ENCODE measurements at places on chromosomes 13 and 19.

DNA sequence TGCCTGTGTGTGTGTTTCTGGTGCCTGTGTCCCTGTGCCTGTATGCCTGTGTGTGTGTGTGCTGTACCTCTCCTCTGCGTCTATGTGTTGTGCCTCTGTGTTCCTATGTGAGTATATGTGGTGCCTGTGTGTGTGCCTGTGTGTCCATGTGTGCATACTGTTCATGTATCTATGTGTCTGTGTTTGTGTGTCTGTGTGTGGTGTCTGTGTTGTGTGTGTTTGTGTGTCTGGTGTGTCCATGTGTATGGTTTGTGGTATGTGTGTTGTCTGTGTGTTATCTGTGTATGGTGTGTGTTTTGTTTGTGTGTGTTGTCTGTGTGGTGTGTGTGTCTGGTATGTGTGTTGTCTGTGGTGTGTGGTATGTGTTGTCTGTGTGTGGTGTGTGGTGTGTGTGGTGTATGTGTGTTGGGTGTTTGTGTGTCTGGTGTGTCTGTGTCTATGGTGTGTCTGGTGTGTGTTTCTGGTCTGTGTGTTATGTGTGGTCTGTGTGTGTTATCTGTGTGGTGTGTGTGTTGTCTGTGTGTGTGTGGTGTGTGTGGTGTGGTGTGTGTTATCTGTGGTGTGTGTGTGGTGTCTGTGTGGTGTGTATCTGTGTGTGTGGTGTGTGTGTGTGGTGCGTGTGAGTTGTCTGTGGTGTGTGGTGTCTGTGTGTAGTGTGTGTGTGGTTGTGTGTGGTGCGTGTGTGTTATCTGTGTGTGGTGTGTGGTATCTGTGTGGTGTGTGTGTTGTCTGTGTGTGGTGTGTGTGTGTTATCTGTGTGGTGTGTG is 20.4 kb downstream of the HDGFL2 start:
- DNase-seq, result no peak

DNA sequence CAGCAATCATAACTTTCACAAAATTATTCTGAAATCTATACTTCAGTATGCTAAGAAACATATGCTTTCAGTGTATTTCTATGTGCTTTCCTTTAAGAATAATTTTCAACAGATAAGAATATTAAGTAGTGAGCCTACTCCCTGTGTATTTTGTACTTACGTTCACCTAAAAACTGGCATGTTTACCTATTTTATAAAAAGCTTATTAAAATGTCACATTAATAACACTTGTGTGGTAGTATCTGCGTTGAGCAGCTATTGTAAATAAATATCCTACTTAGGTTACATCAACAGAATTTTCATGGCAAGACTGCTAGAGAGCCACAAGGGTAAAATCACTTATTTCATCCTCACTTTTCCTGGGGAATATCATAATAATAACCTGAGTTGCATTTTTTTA is 113.4 kb upstream of the SLITRK5 start:
- no peak for DNase-seq

DNA sequence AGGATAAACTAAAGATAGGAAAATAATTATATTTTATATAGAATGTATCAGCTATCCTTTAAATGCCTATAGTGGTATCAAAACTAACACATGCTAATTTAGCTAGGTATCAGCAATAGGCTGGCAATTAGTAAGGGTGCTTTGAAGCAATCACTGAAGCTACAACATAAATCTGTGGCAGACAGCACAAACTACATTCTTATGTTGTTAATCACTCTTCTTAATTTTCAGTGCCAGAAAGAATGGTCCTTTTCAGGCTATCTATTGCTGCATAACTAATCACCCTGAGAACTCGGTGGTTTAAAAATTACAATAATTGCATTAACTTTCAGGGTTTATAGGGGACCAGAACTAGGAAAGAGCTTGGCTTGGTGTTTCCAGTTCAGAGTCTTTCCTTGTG is 963.1 kb downstream of the EFNB2 start:
- no peak for DNase-seq

GRCh38 chr13:23796551-23796950 is 92.6 kb downstream of the MIPEP start:
- DNase-seq, result no peak

DNA sequence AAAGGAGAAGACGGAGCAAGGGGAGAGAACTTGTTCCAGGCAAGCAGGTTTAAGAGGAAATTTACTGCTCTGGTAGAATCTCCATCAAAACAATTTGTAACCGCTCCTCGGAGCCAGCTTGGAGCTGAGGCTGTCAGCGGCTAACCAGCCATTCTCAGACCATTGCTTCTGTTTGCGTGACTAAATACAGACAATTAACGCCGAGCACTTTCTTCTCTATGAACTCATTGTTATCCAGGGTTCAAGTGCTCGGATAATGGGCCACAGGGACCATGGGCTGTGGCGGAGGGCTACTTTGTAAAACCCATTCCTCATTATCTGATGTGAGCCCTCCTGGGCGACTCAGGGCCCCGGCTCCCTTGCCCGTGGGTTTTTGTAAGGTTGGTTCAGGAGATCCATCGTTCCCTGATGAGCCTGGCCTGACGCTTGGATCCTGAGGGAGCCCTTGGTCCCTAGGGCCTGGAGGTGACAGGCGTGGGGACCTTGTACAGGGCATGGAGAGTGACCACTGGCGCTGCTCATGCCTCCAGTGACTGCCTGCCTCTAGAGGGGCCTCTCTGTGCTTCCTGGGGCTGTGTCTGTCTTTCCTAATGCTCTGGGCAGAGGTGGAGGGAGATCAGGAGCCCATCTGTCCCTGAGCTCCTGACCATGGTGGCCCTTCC is 61.5 kb upstream of the ZNF536 start:
- no peak for DNase-seq

DNA sequence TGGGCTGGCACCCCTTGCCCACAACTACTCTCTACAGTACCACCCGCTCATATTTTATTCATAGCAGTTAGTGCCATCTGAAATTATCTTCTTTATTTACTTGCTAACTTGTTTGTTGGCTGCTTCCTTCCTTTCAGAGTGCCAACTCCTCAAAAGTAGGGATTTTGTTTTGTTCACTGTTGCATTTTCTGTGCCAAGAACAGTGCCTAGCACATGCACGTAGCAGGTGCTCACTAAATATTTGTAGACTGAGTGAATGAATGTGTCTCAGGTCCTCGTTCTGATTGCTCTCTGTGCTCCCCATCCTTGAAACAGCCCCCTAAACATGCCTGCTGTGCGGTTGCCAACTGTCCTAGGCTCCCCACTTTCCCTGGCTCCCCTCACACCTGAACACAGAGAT is 1.5 kb downstream of the GIPC1 start:
- no peak for DNase-seq

GRCh38 chr19:46863818-46864629 is 3.2 kb downstream of the ARHGAP35 start:
- no peak for DNase-seq

GRCh38 chr19:4568886-4569285 is 9.4 kb upstream of the SEMA6B start:
- DNase-seq, result no peak

GRCh38 chr19:30316560-30317106 is 55.6 kb upstream of the ZNF536 start:
- DNase-seq, result no peak

DNA sequence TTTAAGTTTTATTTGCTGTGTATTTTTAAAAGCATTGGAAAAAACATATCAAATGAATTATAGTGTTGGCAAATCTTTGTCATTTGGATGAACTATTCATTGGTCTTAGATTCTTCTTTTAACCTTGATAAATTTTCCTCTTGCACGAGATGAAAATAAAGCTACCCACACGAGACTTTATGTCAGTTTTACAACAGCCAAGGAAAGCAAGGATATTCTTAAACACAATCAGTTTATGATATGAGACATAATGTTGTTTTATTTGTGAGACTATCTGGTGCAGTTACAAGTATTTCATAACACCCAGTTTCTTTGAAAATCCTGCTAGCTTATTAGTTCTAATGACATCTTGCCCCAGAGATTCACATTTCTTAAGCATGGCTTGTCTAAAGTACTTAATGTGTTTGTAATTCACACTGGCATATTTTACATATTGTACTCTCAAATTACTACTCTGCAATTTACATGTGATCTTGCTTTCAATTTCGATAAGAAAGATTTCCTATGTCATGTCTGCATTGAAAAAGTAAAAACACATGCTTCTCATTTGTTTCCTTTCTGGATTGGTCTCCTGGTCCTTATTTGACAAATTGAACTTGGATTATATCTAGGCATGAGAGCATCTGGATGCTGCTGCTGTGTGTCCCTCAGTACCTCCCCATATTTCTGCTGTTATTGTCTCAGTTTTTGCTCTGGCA is 955.5 kb upstream of the PCDH9 start:
- DNase-seq, result no peak

- no peak for DNase-seq
These were observed 75.5 kb downstream of the SOX1 start for GRCh38 chr13:112142401-112142930.

GRCh38 chr13:106151056-106151699 is 384.3 kb downstream of the EFNB2 start:
- DNase-seq, result no peak

- peak; percentile 86 for DNase-seq
These were observed 31.7 kb downstream of the IER2 start for GRCh38 chr19:13181747-13182388.

- no peak for DNase-seq
These were observed 12.2 kb downstream of the ARGLU1 start for GRCh38 chr13:106555631-106556328.

DNA sequence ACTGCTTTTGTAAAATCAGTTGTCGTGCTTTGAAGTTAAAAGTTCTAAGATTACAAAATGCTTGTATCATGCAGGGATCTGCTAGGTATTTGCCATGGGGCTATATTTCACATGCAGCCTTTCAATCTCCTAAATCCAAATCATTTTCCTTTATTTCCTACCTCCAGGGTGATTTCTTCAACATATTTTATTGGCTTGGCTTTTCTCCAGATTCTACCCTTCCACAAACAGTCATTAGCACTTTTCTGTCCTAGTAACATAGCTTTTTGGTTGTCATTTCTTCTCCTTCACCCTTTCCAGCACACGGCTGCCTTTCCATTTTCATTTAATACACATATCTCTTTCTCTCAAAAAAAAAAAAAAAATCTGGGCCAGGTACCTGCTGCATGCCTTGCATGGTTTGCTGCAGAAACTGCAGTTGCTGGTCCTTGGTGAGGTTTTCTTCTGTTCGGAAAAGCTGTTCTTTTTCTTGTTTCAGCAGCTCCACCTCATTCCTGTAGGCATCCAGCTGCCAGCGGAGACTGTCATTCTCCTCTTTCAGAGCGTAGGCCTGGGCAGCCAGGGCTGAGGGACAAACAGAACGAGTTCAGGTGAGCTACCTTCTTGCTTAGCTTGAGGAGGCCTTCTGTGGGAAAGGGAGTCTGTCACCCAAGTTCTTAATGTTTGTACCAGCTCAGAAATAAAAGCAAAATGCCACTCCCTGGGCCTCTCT is 274.7 kb downstream of the DNAJC15 start:
- DNase-seq, result no peak

DNA sequence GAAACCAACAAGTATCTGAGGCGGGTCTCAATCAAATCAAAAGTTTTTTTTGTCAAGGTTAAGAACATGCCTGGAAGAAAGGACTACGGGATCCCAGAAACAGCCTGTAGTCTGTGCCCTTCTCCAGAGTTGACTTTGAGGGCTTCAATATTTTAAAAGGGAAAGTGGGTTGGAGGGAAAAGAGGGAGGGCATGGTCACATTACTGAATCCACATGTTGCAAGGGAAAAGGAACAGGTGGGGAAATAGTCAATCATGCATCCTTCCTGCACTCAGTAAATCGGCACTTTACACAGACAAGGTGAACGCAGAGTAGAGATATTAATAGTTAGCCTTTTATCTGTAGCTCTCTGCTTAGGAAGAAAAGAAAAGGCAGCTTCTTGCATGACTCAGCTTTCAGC is 808.5 kb downstream of the UQCRFS1 start:
- no peak for DNase-seq

- DNase-seq, result no peak
These were observed 72.9 kb upstream of the TEX29 start for GRCh38 chr13:111247552-111247951.

- no peak for DNase-seq
These were observed 33.6 kb downstream of the ELF1 start for GRCh38 chr13:40985381-40986100.

DNA sequence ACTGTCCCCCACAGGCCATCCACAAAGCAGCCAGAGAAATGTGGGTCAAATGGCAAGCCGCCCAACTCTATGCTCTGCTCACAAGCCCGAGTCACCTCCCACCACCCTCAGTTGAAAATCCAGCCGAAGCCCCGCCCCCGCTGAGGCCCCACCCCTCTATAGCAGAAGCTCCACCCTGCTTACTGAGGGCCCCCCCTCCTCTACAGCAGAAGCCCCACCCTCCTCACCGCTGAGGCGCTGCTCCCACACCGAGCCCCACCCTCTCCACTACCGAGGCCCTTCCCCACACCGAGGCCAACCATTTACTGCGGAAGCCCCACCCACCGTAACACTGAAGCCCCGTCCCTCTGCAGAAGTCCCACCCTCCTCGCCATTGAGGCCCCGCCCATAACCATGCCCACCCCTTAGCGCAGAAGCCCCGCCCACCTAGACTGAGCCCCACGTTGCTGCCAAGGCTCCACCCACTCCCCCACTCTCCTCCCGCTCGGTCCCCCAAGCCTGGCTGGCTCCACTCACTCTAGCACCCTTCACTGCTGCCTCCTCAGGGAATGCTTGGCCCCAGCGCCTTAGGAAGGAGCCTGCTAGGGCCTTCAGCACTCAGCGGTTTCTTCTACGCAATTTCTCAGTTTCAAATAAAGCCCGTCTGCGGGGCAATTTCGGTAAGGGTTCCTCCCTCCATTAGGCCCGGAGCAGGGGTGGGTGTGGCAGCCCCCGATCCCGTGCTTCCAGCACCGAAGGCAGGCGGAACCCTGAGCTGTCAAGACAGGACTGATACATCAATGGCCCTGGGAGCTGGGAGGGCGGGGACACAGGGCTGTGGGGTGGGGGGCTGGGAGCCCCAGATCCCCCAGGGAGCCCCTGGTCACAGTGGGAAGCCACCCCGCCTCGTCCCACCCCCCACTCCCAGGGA is 9.0 kb upstream of the MYDGF start:
- peak; percentile 21 for DNase-seq

- no peak for DNase-seq
These were observed 28.5 kb downstream of the GPC5 start for GRCh38 chr13:91426913-91427312.

DNA sequence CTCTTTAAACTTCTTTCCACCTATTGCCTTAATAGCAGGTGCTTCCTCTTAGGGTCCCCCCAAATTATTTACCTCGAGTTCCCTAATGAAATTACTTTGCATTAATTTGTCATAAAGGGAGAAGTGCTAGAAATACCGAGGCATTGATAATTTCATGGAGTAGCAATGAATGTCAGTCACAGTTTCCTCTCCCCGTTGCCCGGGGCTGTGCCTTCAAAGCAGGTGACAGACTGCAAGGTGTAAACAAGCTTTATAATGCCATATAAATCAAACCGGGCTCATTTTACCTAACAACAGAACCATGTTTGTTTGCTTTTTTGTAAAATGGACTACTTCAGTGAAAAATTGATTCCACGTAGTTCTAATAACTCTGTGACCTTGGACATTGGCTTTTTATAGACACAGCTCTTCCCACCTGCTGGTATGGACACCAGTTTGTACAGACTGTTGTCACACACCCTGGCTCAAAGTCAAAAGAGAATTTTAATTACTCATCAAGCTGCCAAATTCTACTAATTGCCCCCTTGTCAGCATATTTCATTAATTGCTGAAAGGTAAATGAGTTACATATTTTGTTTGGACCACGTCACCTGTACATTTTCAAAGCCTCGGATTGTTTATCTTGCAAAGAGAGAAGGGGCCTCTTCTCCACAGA is 171.1 kb downstream of the STK24 start:
- no peak for DNase-seq

- DNase-seq, result no peak
These were observed 33.2 kb downstream of the EFNA2 start for GRCh38 chr19:1318678-1319471.

GRCh38 chr13:110914081-110914330 is 863 bp downstream of the ANKRD10 start:
- DNase-seq, result no peak

- DNase-seq, result no peak
These were observed 2841.1 kb upstream of the PCDH20 start for GRCh38 chr13:64256751-64257150.
